ENCODE measurements at places on chromosomes 6 and 20.

DNA sequence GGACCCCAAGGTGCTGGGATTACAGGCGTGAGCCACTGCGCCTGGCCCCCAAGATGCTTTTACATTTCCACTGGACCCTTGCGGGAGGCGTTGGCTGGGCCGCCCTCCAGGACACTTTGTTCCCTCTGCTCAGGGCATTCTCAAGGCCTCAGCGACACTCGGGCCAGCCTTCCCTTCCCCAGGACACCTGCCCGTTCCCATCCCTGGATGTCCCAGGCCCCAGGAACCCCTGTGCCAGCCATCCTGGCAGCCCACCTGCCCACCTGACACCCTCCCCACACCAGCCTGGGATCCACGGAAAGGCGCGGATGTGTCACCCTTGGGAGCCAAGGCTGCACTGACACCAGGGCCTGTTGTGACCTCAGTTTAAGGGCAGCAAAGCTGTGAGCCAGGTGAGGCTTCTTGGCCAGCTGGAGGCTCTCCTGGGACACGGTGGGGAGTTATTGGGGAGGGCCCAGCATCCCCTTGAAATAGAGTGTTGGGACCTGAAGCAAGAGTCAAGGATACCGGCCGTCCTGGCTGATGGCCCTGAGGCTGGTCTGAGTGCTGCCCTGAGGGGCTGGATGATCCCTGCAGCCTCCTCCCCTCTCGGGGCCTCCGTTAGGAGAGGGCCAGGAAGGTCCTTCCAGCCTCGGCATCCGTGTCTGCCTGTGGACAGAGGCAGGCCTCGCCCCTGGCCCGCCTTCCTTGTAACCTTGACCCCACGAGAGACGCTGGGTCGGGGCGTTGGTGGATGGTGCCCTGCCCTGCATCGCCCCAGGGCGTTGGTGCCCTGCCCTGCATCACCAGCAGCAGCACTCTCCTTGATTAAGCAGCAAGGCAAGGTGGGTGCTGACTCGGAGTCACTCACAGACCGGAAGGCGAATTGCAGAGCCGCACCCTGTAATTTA lies 84.2 kb upstream of the BHLHE23 start:
- no peak for DNase-seq

GRCh38 chr6:13776602-13777001 lies 37.8 kb downstream of the MCUR1 start:
- DNase-seq: no peak

DNA sequence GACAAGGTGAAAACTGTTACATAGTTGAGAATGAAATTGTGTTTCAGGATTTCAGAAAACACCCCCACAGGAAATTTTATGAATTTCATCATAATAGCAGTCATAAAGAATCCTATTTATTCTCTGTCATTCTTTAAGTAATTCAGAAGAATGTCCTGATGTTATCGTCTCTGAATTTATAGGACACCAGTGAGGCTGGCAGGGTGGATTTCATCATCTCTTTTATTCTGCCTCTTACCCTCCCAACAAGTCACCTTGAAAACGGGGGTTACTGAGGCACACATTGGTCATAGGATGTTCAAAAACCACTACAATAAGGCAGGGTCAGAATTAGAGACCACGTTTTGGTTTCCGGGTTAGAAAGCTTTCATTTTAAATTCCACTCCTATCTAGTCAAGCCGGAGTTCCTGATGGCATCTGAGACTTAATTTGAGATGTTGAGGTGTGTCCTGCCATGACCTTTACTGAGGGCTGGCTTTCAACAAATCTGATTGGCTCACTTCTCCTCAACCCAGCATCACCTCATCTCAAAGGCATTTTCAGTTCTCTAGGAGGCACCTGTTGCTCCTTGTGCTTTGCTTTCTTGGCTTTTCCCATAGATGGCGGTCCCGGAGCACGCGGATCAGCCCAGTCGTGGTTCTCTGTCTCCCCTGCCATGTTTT lies 230.6 kb upstream of the SUPT3H start:
- DNase-seq: peak; percentile 82

DNA sequence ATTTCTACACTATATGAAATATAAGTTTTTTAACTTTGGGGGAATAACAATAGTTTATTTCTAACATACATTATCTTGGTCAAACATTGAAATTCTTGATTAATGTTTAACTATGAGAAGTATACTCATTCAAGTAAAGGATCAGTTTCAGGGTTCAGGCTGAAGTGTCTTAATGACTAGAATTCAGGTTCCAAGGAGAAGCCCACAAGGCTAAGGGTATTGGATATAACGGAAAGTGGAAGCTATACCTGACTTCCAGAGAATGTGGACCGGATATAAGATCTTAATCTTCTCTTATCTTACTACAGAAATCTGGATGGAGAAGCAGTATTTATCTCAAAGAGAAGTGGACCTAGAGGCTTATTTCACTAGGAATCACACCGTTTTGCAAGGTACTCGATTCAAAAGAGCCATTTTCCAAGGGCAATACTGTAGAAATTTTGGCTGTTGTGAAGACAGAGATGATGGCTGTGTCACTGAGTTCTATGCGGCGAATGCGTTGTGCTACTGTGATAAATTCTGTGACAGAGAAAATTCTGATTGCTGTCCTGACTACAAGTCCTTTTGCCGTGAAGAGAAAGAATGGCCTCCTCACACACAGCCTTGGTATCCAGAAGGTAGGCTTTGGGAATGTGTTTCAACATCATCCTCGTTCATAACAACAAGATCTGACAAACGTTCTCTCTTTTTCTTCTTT lies at the start of gene TINAG:
Gene TINAG (plus strand): TSS at position 153 of the 697 bp plus-strand sequence. CDS start 110 bp downstream, at position 263.
- no peak for DNase-seq

All from NB4 (cell line).